ENCODE measurements at places on chromosomes 2 and 18.

DNA sequence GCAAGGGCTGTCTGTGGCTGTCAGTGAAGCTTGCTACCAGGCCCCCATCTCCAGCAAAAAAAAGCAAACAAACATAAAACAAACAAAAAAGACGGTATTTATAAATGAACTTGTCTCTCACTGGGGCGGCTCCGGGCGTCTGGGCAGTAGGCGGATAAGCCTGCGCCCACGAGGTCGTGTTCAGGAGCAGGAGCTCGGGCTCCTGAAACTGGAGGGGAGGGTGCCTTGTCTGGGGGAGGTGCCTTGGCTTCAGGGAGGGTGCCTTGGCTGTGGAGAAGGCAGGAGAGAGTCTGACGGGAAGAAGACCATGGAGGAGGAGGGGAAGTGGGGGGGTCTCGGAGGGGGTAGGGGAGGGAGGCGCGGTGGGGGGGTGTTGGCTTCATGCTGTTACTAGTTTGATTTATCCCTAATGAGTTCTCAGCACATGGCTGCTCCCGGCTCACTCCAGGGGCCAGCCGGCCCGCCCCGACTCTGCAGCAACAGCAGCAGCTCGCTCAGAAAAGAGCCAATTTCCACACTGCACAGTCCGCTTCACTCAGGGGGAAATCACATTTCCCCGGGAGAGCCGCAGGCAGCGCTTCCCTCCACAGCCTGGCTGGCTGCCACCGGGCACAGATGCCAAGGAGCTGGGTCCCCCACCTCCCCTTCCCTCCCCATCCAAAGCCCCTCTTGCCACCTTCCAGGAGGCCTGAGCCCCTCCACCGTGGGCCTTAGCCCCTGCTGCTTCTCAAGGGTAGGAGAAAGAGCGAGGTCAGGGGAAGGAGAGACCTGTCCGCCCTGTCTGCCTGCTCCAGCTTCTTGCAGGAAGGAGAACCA lies 38.7 kb downstream of the PSD4 start:
- DNase-seq: no peak

DNA sequence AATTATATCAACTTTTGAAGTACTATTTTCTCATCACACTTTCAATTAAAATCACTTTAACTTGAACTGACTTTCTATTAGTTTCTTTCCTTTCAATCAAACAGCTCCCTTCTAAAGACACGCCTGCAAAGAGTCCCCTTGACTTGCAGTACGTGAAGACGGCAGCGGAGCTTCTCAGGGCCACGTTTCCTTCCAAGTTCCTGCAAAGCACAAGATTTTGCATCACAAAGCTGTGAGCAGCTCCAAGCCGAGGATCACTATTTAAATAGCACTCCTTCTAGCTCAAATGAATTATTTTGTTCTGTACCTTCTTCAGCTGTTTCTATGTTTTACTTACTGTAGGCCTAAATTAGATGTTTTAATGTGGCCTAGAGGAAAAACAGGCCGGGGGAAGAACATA lies 30.8 kb downstream of the SH3YL1 start:
- DNase-seq: no peak

DNA sequence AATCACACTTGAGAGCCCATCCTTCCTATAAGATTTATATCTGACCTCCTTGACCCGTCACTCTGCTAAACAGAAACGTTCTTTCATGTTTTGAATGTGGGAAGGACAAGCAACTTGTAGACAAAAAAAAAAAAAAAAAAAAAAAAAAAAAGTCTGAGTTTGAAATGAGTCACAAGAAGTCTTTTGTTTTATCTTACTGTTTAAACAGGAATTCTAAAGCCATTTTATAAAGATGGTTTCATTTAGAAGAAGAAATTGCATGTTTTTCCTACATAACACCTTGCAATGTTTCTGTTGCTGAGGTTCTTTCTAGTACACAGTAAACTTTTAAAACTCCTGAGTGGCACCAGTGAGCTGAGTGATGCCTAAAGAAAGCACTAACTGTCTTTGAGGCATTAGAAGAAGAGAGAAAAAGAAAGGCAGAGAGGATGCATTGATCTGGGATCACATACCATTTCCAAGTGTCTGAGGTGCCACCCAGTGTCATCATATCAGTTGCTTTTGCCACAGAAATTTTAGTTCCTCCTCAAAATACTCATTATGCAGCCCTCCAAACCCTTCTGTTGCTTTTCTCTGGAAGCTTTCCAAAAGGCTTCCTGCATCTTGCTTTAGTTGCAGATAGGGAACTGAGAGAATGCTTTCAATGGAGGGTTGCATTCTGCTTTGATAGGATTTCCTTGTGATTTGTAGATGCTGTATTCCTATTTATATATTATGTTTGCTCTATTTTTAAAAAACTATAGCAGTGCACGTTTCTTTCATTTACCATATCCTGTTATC lies 69.1 kb downstream of the ACVR2A start:
- DNase-seq: no peak

- no peak for DNase-seq
These were observed 380.6 kb upstream of the TCF4 start for GRCh38 chr18:55968550-55968949.

GRCh38 chr2:84959566-84960506 lies 11.1 kb upstream of the KCMF1 start:
- no peak for DNase-seq

All from ascending aorta (tissue), 2 donors.